ENCODE measurements at places on chromosomes 2 and 18.

DNA sequence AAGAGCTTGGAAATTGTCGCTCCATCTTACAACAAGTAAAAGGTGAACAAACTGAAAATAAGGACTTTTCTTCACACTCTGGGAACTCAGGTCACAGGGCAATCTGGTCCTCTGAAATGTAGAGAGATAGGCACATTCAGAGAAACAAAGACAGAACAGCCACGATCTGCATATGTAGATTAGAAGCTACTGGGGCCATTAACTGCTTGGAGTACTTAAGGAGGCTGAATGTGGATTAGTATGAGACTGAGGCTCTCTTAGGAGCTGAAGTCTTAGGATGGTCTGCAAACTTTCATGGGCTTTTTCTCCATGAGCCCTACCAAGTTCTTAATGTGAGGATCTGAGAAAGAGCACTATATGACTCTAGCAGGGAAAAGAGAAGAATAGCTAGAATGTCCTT is 265.3 kb upstream of the NXPH2 start:
- DNase-seq: no peak

- DNase-seq: no peak
Observed at GRCh38 chr2:68414876-68415275, 49.8 kb downstream of the PLEK start.

DNA sequence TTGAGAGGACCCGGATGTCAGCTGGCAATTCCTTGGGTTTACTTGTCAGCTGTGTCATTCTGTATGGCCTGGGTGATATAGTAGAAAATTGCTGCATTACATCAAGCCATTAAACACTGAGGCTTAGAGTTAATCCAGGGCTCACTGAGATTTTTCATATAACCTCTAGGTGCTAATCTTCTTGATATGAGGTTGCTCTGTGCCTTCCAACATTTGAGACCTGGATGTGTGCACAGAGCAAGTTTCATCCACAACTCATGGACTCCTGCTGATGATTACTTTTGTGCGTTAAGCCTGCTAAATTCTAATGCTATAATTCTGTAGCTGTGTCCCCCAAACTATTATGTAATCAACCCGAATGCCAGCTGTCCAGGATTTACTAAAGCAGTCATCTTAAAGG is 178.4 kb upstream of the CDH20 start:
- DNase-seq: no peak

- no peak for DNase-seq
Observed at GRCh38 chr2:27891673-27892105, 1.2 kb downstream of the BABAM2 start.

DNA sequence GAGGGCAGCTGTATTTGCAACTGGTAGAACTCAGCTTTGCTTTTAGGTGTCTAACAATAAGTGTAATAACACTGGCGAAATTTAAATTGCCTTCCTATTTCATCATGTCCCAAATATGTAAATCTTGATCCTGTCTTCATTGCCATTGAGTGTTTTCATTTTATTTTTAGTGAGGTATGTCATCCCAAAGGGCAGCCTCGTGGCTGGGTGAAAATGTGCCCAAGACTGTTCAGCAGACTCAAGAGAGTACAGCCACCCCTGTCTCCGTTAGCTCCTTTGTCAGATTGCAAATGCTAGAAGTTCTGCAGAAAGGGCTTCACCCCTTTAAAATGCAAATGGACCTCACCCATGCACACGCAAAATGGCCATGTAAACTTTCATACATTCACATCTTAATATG is 278.8 kb downstream of the RND3 start:
- no peak for DNase-seq

GRCh38 chr2:221518201-221518934 is 53.7 kb downstream of the EPHA4 start:
- no peak for DNase-seq

DNA sequence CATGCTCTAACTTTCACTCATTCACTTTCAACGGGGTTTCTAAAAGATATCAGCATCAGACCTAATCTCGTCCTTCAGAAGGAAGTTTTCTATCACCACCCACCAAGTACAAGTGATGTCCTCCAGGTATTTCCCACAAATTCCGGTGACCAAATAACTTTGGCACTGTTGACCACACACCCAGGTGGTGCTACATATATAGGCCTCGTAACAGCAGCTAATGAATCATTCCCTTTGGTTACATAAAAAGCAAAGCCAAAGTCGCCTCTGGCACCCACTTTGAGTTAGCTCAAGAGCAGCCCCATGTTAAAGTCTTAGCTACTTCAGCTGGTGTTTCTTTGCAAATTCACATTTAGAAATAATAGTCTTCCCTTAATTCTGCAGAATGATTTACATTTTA is 138.2 kb upstream of the OSR1 start:
- DNase-seq: no peak

Data from chondrocyte (in vitro differentiated cells).